ENCODE measurements at places on chromosomes 5 and 9. TPM values are rescaled to one million over a fixed set of nuclear protein-coding genes. Genes with fewer than 3 reads are reported as not detected.

LRRTM2 gene
- 0.59 TPM for total RNA-seq

PKD2L2 gene
- not detected for total RNA-seq

DNA sequence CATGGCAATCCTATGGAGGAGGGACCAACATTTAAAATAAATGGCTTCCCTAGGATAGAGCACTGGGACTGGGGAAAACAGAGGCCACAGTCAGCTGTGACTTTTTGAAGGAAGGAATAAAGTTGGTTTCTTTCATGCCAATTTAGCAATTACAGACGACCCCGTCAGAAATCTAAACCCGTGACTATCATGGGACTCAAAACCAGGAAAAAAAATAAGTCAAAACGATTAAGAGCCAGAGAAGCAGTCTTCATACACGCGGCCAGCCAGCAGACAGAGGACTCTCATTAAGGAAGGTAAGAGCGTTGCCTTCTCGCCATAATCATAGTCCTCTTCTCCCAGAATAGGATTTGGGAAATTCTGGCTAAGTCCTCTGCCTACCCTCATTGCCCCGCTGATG lies at the start of gene MLANA:
MLANA (plus strand) TSS at position 249 of the 400 bp plus-strand sequence. CDS start 1,586 bp downstream, outside the sequence.
- no peak for DNase-seq
- no peak within 1 kb of the TSS for H3K4me3 ChIP-seq
- no peaks in the 10 kb centered on the region for H3K27me3 ChIP-seq

NDOR1 gene
- 21.0 TPM for total RNA-seq

DNA sequence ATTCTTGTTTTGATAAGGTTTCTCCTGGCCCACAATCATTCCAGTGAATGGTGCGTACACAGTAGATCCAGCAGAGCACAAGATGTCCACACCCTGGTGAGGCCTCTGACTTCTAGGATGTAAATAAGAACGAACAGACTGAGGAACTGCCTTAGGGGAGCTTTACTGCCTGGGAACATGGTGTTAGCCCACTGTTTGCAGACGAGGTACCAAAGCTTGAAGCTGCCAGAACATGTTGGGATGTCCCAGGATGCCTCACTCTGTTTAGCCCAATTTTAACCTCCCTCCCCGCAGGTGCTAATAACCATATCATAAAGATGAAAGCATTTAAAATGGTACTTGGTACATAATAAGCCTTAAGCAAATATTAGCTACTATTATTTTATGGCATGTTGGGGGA lies 3.5 kb downstream of the LECT2 start:
- H3K4me3 ChIP-seq = no peak overlapping the region
- no peaks in the 10 kb centered on the region for H3K36me3 ChIP-seq
- no peaks in the 10 kb centered on the region for H3K27me3 ChIP-seq
- no peak overlapping the region for H3K27ac ChIP-seq

PCDHA4 gene
- 0.62 TPM for total RNA-seq

F2RL2 gene
- 0.79 TPM for total RNA-seq

ROR2 gene
- 3.3 TPM for total RNA-seq

OBP2B gene
- total RNA-seq = 7.5 TPM

GRCh38 chr5:66884564-66885243 lies 288.5 kb downstream of the MAST4 start:
- H3K27ac ChIP-seq = no peak overlapping the region
- H3K36me3 ChIP-seq = no peaks in the 10 kb centered on the region
- peaks cover 30% of the 10 kb centered on the region for H3K4me1 ChIP-seq
- H3K27me3 ChIP-seq = no peaks in the 10 kb centered on the region

GRCh38 chr5:157924931-157925729 lies 66.2 kb upstream of the CLINT1 start:
- H3K36me3 ChIP-seq = no peaks in the 10 kb centered on the region
- H3K27ac ChIP-seq = no peak overlapping the region
- peaks cover 2% of the 10 kb centered on the region for H3K4me1 ChIP-seq
- no peak overlapping the region for H3K4me3 ChIP-seq

DNA sequence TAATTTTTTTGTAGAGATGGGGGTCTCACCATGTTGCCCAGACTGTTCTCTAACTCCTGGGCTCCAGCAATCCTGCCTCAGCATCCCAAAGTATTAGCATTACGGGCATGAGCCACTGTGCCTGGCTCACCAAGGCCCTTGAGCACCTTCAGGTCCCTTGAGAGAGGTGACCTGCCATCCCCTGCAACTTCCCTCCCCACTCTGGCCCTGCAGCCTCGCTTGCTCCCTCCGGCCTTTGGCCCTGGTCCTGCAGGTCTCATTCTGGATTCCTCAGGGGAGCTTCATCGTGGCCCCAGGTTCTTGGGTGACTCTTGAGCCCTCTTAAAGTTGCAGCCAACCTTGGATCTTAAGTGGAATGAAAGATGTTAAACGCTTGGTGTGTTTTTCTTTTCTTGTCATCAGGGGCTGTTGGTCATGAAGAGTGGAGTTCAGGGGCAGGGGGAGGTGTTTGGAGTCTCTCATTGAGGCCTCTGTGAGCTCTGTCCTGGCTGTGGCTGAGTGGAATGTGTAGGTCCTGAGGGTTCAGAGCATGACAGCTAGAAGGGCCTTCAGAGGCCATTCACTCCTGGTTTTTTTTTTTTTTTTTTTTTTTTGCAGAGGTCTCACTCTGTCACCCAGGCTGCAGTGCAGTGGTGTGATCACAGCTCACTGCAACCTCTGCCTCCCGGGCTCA lies 33.0 kb downstream of the PPARGC1B start:
- H3K4me3 ChIP-seq = no peak overlapping the region
- no peaks in the 10 kb centered on the region for H3K27me3 ChIP-seq
- peaks cover 4% of the 10 kb centered on the region for H3K4me1 ChIP-seq
- H3K27ac ChIP-seq = no peak overlapping the region

DNA sequence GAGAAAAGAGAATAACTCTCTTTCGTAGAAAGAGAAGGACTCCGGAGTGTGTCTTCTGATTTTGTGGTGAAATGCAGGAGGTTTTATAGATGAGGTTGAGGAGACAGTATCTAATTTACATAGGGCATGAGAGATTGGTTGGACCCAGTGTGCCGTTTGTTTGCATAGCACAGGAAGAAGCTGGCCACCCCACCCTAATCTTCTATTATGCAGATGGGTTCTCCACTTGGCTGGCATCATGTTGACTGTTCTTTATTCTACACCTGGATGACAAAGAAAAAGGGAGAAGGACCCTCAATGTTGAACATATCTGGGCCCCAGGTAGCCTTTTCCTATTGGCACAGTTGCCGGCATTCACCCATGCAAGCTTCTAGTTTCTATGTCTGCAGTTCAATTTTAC lies 23.2 kb upstream of the MINAR2 start:
- no peaks in the 10 kb centered on the region for H3K27me3 ChIP-seq
- DNase-seq = no peak
- H3K27ac ChIP-seq = no peak overlapping the region
- no peaks in the 10 kb centered on the region for H3K4me1 ChIP-seq

DNA sequence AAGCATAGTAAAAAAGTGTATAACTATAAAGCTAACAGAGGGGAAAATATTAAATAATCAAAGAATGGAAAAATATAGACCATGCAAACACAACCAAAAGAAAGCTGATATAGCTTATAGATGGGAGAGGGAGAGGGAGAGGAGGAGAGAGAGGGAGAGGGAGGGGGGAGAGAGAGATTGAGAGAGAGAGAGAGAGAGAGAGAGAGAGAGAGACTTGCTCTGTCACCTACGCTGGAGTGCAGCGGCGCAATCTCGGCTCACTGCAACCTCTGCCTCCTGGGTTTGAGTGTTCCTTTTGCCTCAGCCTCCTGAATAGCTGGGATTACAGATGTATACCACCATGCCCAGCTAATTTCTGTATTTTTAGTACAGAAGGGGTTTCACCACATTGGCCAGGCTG lies 110.6 kb downstream of the RAPGEF6 start:
- no peaks in the 10 kb centered on the region for H3K27me3 ChIP-seq
- no peak overlapping the region for H3K4me3 ChIP-seq
- no peak for DNase-seq
- no peak overlapping the region for H3K27ac ChIP-seq

ARID3C gene
- total RNA-seq = 2.0 TPM

- H3K36me3 ChIP-seq = no peaks in the 10 kb centered on the region
- no peaks in the 10 kb centered on the region for H3K27me3 ChIP-seq
- DNase-seq = no peak
- peak overlapping the region; percentile 1 for H3K4me3 ChIP-seq
- H3K27ac ChIP-seq = no peak overlapping the region
- peaks cover 8% of the 10 kb centered on the region for H3K4me1 ChIP-seq
These were observed 44.8 kb downstream of the PARP8 start for GRCh38 chr5:50711280-50711679.

GRCh38 chr5:62741761-62742160 lies 163.1 kb downstream of the LRRC70 start:
- H3K36me3 ChIP-seq = no peaks in the 10 kb centered on the region
- no peaks in the 10 kb centered on the region for H3K27me3 ChIP-seq
- no peak for DNase-seq
- no peaks in the 10 kb centered on the region for H3K4me1 ChIP-seq

DNA sequence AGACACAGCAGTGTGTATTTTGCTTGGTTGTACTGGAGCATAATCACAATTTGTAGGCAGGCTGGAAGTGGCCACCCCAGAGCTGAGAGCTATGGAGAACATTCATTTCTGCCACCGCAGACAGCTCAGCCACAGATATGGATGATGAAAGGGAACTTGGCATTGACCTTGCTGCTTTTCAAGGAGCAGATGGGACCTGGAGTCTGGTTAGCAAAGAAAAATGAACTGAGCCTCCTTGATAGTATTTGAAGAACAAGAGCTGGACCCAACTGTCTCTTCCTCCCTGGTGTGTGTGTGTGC lies 395.2 kb upstream of the ZNF462 start:
- H3K27ac ChIP-seq = no peak overlapping the region
- no peaks in the 10 kb centered on the region for H3K4me1 ChIP-seq
- no peaks in the 10 kb centered on the region for H3K36me3 ChIP-seq
- no peak for DNase-seq
- no peaks in the 10 kb centered on the region for H3K27me3 ChIP-seq

GRCh38 chr9:136681945-136682699 lies 5.1 kb downstream of the AGPAT2 start:
- H3K27me3 ChIP-seq = no peaks in the 10 kb centered on the region
- peaks cover 38% of the 10 kb centered on the region for H3K4me1 ChIP-seq
- peaks cover 2% of the 10 kb centered on the region for H3K36me3 ChIP-seq
- no peak overlapping the region for H3K27ac ChIP-seq
- H3K4me3 ChIP-seq = no peak overlapping the region

- H3K4me1 ChIP-seq = no peaks in the 10 kb centered on the region
- H3K27ac ChIP-seq = no peak overlapping the region
- H3K4me3 ChIP-seq = no peak overlapping the region
- no peaks in the 10 kb centered on the region for H3K27me3 ChIP-seq
These were observed 1174.8 kb downstream of the MAT2B start for GRCh38 chr5:164680216-164680615.

DNA sequence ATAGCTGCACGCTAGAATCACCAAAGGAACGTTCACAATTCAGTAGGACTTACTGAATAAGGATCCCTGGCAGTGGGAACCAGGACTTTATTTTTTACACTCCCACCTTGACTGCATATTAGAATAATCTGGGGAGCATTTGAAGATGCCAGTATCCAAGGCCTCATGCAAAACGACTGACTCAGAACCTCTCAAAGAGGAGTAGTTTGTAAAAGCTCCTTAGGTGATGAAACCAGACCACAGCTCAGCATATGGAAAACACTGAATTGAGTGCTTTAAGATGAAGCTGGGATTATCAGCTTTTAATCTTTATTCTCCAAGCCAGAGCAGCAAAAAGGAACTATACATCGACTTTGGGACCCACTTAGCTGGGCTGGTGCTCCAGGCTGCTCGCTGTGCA lies 288.3 kb downstream of the MLLT3 start:
- no peak overlapping the region for H3K4me3 ChIP-seq
- no peak overlapping the region for H3K27ac ChIP-seq
- H3K36me3 ChIP-seq = no peaks in the 10 kb centered on the region
- no peaks in the 10 kb centered on the region for H3K4me1 ChIP-seq

- peaks cover 6% of the 10 kb centered on the region for H3K27me3 ChIP-seq
- H3K36me3 ChIP-seq = no peaks in the 10 kb centered on the region
- peaks cover 27% of the 10 kb centered on the region for H3K4me1 ChIP-seq
- no peak overlapping the region for H3K4me3 ChIP-seq
- no peak overlapping the region for H3K27ac ChIP-seq
- no peak for DNase-seq
These were observed 23.1 kb upstream of the SPTLC1 start for GRCh38 chr9:92138157-92138959.

GRCh38 chr5:139768807-139769465 lies 26.7 kb upstream of the PSD2 start:
- no peaks in the 10 kb centered on the region for H3K36me3 ChIP-seq
- H3K4me3 ChIP-seq = no peak overlapping the region
- peaks cover 10% of the 10 kb centered on the region for H3K4me1 ChIP-seq
- no peak for DNase-seq
- no peak overlapping the region for H3K27ac ChIP-seq
- H3K27me3 ChIP-seq = peaks cover 14% of the 10 kb centered on the region

DNA sequence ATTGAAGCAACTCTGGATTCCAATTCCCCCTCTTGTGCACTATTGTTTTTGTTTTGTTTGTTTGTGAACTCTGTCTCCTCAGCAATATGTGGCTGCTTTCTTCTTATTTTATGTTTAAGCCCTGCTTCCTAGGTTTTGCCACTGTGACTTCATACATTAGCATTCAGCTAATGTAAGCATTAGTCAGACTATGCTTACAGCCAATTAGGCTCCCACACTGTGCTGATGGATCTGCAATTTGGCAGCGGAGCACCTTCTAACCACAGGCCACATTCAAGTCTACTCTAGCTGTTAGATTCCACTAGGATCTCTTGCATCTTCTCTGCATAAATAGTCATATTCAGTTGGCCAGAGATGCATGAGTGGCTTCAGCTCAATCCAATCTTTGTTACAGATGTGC lies 9.6 kb upstream of the BICD2 start:
- H3K27me3 ChIP-seq = no peaks in the 10 kb centered on the region
- no peak for DNase-seq
- H3K27ac ChIP-seq = peak overlapping the region; percentile 71
- no peak overlapping the region for H3K4me3 ChIP-seq

- peak overlapping the region; percentile 30 for H3K4me3 ChIP-seq
- DNase-seq = no peak
- no peaks in the 10 kb centered on the region for H3K36me3 ChIP-seq
- H3K4me1 ChIP-seq = peaks cover 43% of the 10 kb centered on the region
- peaks cover 40% of the 10 kb centered on the region for H3K27me3 ChIP-seq
- H3K27ac ChIP-seq = peak overlapping the region; percentile 87
These were observed 49.8 kb downstream of the EBF1 start for GRCh38 chr5:159049844-159050315.

DNA sequence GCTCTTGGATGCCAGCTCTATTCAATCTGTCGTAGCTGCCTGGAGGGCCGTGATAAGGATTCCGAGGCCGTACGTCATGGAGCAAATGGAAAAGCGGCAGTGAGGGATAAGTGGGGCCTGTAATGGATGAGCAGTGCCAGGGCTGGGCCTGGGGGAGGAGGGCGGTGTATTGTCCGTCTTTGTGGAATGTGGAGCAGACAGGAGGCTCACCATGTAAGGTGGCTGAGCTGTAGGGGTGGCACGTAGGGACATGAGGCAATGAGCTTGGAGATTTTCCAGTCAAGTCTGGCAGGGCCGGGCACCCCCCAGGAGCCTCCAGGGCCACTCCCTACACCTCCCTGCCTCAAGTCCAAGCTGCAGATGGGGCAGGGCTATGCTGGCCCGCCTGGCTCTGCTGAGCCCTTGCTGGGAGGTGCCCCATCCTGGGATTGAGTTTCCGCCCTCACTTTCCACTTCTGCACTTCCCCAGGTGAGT lies 29.2 kb downstream of the NCS1 start:
- no peaks in the 10 kb centered on the region for H3K27me3 ChIP-seq
- H3K4me3 ChIP-seq = no peak overlapping the region
- H3K36me3 ChIP-seq = no peaks in the 10 kb centered on the region
- H3K4me1 ChIP-seq = peaks cover 30% of the 10 kb centered on the region
